ENCODE measurements at places on chromosomes 12 and 14.

- DNase-seq, result no peak
These were observed 468.1 kb downstream of the PRKD1 start for GRCh38 chr14:29459531-29459930.

DNA sequence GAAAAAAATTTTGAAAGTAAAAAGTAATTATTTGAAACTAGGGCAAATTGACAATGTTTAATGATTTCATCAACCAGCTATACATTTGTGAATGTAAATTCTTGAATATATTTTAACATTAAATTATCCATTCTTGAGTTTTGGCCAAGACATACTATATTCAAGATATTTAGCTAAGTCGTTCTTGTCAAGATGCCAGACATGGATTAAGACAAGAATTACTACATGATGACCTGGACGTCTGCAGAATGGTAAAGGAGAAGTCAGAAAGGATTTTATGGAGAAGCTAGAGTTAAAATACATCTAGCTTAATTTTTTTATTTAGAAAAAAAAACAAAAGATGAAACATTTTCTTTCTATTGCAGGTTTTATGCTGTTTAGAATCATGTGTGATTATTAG is 255.8 kb downstream of the TMTC2 start:
- DNase-seq, result no peak

GRCh38 chr14:101992708-101993107 is 28.3 kb downstream of the DYNC1H1 start:
- DNase-seq, result peak; percentile 1

GRCh38 chr14:105333020-105333490 is 18.5 kb downstream of the PACS2 start:
- DNase-seq, result no peak

DNA sequence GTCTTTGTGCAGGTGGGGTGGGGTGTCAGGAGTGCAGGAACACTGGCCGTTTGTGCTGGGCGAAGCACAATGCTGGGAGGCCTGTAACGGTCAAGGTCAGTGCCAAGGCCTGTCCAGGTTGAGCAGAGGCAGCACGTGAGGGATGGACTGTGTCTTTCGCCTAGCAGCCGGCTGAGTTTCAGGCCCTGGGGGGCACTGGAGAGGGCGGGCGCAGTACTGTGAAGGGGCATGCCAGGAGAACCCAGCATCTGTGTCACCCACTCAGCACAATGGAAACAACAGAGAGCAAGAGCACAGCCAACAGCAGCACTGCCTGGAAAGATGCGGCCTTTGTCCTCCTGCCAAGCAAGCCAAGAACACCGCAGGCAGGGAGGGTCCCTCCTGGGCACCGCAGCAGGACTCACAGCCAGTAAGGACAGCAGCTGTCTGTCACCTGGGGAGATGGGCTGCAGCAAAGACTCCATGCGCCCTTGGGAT is 25.2 kb downstream of the SLC25A47 start:
- DNase-seq, result no peak

GRCh38 chr12:112740387-112740934 is 51.1 kb upstream of the RPH3A start:
- DNase-seq, result no peak

GRCh38 chr12:18676996-18677588 is 60.7 kb downstream of the PLCZ1 start:
- DNase-seq, result no peak

- no peak for DNase-seq
These were observed at the start of gene CACNA1C for GRCh38 chr12:2052826-2053678. CACNA1C (plus strand) TSS chr12:2052987; CDS start chr12:2053563, 576 bp downstream.

DNA sequence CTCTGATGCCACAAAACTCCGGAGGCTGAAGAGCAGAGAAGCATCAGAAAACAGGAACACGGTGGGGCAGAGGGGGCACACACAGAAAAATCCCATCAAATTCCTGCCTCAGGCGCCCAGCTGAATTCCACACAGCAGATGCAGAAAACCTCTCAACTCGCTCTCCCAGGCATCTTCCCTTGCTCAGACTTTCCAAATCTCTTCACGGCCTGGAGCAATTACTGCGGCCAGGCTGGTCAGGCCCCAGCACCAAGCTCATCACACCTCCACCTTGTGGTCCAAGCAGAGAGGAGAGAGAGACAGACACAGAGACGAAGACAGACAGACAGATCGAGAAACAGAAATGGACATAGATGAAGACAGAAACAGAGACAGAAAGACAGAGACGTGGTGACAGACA is 89.0 kb downstream of the NCOR2 start:
- DNase-seq, result no peak

DNA sequence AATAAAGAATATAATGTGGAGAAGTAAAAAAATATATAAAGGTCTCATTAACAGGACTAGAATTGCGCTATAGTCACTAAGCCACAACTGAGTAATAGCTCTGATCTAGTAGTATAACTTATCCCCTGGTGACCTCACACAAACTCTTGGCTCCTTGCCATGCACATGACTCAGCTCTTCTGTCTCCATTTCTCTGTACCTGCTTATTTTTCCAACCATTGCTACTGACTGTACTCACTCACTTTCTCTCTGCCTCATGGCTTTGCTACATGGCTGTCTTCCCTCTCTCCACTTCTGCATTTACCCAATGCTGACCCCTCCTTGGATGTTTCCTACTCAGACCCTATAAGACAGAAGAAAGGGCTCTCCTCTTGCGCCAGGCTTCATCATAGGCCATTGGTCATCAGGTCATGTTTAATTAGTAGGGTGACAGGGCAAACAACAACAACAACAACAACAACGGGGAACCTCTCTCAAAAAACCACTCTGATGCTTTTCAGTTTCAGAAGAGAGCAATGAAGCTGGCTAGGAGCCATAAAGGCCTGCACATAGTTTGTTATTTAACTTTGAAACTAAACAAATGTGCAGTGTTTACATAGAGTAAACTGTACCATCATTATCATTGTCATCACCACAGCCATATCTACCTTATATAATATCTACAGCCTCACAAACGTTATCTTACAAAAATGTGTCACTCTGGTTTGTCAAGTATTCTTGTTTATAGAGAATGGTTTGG is 25.6 kb upstream of the KRAS start:
- DNase-seq, result peak; percentile 62

DNA sequence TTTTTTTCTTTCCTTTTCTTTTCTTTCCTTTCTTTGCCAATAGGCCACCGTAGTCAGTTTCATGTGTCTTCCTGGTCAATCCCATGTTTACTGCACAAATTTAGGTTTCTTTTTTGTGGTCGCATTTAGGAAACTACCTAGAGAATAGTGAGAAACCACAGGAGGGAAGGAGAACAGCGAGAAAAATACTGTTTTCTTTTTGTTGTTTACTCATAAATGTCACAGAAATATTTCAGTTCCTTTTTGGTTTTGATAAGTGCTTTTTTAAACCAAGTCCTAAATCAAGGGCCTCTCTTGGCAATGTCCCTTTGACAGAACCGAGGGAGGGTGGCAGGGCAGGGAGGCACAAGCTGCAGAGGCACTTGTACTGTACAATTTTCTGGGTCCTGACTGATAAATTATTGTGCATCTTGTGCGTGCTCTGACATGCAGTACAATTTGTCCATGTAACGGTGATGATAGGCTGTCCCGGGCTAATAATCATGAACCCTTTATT is 326.1 kb downstream of the CACNA1C start:
- DNase-seq, result no peak

DNA sequence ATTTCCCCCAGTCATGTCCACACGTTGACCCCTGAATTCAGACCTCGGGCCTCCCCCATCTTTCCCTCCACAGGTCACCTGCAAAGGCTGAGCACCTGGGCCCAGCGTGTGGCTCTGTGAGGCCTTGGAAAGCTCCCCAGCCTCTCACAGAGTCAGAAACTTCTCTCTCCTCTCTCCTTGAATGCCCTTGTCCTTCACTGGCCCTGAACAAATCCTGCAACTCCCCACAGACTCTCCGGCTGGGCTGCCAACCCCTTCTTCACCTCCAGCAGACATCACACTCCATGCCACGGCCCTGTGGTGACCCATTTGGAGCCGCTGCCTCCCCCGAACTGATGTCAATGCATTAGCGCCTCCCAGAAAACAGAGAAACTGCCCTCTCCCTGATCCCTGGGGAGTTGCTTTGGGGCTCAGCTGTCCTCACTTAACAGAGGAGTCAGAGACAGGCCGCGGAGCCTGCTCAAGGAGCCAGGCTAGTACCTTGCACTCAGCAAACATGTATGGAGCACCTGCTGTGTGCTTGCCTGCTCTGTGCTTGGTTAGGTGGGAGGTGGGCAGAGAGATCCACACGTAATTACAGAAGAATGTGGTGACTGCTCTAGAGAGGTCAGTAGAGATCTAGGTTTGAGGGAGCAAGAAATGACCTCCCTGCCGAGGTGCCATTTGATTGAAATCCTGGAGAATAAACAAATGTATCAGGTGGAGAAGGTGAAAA is 99.2 kb upstream of the PWP1 start:
- DNase-seq, result no peak

GRCh38 chr14:101506211-101506925 is 54.9 kb upstream of the DIO3 start:
- DNase-seq, result no peak

DNA sequence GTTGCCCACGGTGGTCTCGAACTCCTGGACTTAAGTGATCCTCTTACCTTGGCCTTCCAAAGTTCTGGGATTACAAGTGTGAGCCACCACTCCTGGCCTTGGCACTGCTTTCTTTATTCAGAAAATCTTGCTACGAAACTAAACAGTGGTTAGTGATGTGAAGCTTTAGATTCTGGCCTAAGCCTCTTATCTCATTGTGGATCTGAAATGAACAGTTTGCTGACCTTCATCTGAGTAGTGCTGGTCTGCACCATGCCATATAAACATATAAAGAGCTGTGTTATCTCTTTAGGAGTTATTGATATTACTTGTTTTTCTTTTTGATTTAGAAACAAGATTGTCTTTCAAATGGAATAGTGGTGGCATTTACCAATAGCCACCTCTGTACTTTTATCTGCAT is 22.6 kb downstream of the SRGAP1 start:
- no peak for DNase-seq

- no peak for DNase-seq
These were observed 13.8 kb downstream of the EXOC5 start for GRCh38 chr14:57254884-57255283.

- peak; percentile 64 for DNase-seq
These were observed 788 bp downstream of the DDHD1 start for GRCh38 chr14:53152184-53152886.

DNA sequence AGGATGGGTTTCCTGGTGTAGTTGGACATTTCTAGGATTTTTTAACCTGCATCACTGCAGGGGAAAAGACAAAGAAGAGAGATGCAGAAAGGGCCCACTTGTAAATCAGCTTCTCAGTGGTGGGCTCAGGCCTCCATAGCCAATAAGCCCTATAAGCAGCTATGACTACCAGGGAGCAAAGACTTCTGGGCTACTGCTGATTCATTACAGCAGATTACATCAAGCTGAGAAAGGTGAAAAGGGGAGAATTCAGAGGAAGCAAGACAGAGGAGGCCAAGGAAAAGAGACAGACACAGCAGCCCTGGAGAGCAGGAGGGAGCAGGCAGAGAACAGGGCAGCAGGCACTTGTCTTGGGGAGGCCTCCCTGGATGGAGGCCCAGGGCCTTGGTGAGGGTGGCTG is 95.2 kb downstream of the KCNA5 start:
- no peak for DNase-seq

- no peak for DNase-seq
These were observed 26.5 kb upstream of the STRAP start for GRCh38 chr12:15855646-15856045.

GRCh38 chr12:7905071-7905470 is 30.9 kb downstream of the SLC2A3 start:
- DNase-seq, result no peak

GRCh38 chr12:44889162-44889561 is 13.0 kb upstream of the NELL2 start:
- DNase-seq, result no peak

DNA sequence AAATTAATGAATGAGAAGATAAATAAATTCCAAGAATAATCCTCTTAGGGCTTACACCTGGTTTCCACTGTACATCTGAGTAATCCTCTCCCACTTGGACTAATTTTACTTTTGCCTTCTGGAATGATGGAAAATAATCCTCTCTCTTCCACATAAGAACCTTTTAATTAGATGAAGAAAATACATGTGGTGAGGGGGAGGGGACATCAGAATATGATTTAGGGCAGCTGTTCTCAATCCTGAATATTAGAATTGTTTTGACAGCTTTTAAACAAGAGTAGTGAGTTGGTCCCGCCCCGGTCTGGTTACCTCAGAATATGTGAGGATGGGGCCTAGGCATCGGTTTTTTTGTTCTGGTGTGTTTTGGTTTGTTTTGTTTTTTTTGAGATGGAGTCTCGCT is 51.5 kb downstream of the HECTD4 start:
- no peak for DNase-seq

DNA sequence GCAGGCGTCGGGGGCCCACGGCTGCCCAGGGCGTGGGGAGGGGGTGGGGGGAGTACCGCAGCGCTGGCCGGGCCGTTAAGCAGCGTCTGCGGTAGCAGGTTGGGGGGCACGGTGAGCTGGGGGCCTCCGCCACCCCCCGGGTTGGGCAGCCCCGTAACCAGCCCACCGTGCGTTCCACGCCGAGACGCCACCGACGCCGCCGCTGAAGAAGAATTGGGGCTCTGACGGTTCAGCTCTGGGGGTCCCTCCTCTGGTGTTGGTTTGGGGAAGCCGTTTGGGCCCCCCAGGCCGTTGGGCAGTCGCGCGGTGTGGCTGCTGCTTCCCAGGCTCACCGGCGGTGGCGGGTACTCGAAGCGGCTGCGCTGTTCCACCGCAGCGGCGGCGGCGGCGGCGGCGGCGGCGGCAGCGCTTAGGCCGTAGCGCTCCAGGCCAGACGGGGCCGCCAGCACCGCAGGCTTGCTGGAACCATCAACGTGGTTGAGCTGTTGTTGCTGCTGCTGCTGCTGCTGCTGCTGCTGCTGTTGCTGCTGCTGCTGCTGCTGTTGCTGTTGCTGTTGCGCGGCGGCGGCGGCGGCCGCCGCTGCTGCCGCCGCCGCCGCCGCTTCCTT is 1.5 kb downstream of the IRF2BPL start:
- peak; percentile 52 for DNase-seq

DNA sequence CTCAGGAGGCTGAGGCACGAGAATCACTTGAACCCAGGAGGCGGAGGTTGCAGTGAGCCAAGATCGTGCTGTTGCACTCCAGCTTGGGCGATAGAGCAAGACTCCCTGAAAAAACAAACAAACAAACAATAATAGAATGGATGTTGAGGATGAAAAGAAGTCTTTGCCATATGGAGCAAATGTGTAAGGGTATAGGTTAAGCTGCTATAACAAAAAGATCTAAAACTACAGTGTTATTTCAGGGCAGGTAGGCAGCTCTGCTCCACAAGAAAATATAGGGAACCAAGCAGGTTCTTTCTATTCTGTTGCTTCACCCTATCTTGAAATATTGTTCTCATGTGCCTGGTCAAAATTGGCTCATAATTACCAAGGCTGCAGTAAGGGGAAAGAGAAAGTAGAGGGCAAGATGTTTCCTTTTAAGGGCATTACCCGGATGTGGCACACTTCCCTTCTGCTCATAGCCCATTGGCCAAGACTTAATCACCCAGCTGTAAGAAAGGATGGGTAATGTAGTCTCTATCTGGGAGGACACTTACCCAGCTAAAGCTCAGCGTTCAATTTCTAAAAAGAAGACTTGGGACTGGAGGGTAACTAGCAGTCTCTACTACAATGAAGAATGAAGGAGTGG is 23.5 kb downstream of the SDSL start:
- no peak for DNase-seq

- no peak for DNase-seq
These were observed 59.8 kb upstream of the TBPL2 start for GRCh38 chr14:55500219-55500701.

- DNase-seq, result no peak
These were observed 39.3 kb upstream of the FRMD6 start for GRCh38 chr14:51612449-51612848.
